ENCODE measurements at places on chromosomes 1 and 21. TPM values are rescaled to one million over a fixed set of nuclear protein-coding genes. Genes with fewer than 3 reads are reported as not detected.

SMCP gene
- total RNA-seq: not detected

SLAMF8 gene
- not detected for total RNA-seq

GRCh38 chr1:6313393-6314200 lies 52.7 kb upstream of the GPR153 start:
- no peaks in the 10 kb centered on the region for H3K27me3 ChIP-seq
- H3K27ac ChIP-seq: no peak overlapping the region
- no peaks in the 10 kb centered on the region for H3K4me1 ChIP-seq
- DNase-seq: no peak

GRCh38 chr21:17610911-17611310 lies 1.8 kb downstream of the BTG3 start:
- no peaks in the 10 kb centered on the region for H3K27me3 ChIP-seq
- H3K27ac ChIP-seq: peak overlapping the region; percentile 99
- no peaks in the 10 kb centered on the region for H3K36me3 ChIP-seq

GRCh38 chr1:228778466-228778865 lies 43.2 kb downstream of the RHOU start:
- no peaks in the 10 kb centered on the region for H3K27me3 ChIP-seq
- DNase-seq: no peak
- no peak overlapping the region for H3K4me3 ChIP-seq
- H3K27ac ChIP-seq: no peak overlapping the region

GRCh38 chr1:109650609-109651008 lies 5.3 kb upstream of the GSTM4 start:
- H3K27ac ChIP-seq: no peak overlapping the region
- no peak overlapping the region for H3K4me3 ChIP-seq
- H3K36me3 ChIP-seq: no peaks in the 10 kb centered on the region
- H3K4me1 ChIP-seq: no peaks in the 10 kb centered on the region

DNA sequence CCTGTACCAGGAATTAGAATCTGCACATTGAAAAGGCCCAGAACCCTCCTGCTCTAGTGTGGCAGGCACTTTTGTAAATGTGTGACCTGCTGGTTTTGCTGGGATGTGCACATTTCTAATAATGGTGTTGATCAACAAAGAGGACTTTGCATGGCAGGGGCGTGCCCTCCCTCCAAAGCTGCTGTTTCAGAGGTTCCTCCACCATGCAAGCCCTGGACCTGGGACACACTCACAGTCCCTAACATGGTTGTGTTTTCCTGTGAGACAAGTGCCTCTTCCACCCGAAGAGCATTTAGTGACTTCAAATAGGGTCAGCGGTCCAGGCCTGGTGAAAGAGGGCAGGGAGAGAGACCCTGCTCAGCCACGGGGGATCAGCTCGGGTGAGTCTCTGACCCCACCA lies 28.1 kb downstream of the TENT5C start:
- peaks cover 15% of the 10 kb centered on the region for H3K4me1 ChIP-seq
- H3K27ac ChIP-seq: no peak overlapping the region
- no peak for DNase-seq

DNA sequence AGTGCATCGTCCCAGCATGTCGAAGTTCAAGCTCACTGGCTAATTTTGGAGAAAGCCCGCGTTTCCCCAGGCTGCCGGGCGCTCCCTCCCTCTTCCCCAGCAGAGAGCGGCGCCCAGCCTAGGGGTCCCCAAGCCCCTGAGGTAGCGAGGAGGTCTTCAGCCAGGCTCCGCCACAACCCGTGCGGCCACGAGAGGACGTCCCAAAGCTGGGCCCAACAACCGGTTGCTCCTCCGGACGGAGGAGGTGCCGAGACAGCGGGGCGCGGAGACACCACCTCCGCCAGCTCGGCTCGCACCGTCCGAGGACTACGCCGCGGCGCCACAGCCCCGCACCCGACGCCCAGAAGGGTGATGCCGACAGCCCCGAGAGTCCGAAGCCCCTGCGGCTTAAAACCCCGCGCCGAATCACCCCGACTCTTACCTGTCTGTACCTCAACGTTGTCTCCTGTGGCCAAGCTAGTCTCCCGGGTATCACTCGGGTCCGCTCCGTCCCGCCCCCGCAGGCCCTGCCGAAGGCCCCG lies at the start of gene DENND2C:
DENND2C (minus strand) TSS at position 488 of the 521 bp plus-strand sequence. CDS start 44,065 bp downstream, outside the sequence.
- H3K36me3 ChIP-seq: no peaks in the 10 kb centered on the region
- no peak for DNase-seq
- H3K4me3 ChIP-seq: peak within 1 kb of the TSS; percentile 76
- H3K4me1 ChIP-seq: no peaks in the 10 kb centered on the region
- H3K27ac ChIP-seq: peak within 1 kb of the TSS; percentile 59
- H3K27me3 ChIP-seq: no peaks in the 10 kb centered on the region

DNA sequence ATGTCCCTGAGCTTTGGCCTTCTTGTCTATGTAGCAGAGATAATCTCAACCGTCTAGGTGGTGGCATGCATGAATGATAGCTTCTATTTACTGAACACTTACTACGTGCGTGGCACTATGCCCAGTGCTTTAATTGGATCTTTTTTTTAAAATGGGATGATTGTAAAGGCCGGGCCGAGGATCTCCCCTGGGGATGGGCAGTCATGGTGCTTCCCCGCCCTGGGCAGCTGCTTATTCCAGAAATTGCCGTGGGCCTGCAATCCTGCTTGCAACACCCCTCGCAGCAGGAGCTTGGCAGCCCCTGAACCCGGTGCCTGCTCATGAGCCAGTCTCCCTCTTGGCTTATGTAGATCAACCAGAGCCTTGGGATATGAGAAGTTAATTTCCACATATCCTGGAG lies 360.7 kb downstream of the CAMTA1 start:
- H3K4me3 ChIP-seq: no peak overlapping the region
- no peak overlapping the region for H3K27ac ChIP-seq
- no peak for DNase-seq
- no peaks in the 10 kb centered on the region for H3K27me3 ChIP-seq
- H3K36me3 ChIP-seq: no peaks in the 10 kb centered on the region
- H3K4me1 ChIP-seq: no peaks in the 10 kb centered on the region

DNA sequence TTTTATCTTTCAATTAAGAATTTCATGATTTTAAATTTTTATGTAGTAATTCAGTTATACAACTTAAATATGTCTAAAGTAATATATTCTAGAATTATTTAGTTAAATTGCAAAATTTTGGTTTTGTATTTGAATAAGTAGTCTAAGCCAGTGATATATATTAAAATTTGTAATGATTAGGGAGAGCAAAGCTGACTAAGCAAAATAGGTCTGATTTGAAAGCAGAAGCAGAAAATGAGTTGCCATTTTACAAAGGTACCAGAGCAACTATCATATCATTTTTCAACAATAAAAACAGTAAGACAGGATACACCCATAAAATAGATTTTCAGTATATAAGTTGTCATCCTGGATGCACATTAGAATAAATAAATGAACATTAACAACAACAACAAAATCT lies 177.9 kb downstream of the COP1 start:
- H3K27ac ChIP-seq: no peak overlapping the region
- H3K27me3 ChIP-seq: no peaks in the 10 kb centered on the region

- H3K4me3 ChIP-seq: no peak overlapping the region
- no peaks in the 10 kb centered on the region for H3K4me1 ChIP-seq
- no peaks in the 10 kb centered on the region for H3K36me3 ChIP-seq
- no peak overlapping the region for H3K27ac ChIP-seq
- no peaks in the 10 kb centered on the region for H3K27me3 ChIP-seq
- no peak for DNase-seq
Observed at GRCh38 chr1:97841338-97841737, 79.5 kb downstream of the DPYD start.

Measured in Caco-2 (cell line).